Activated T-helper 17 cell treated with anti-CD3 and anti-CD28 coated beads, Interleukin-2, amount 50 U/mL, for 72 hours (primary cell): ENCODE measurements at places on chromosomes 5 and 9. TPM values are rescaled to one million over a fixed set of nuclear protein-coding genes. Genes with fewer than 3 reads are reported as not detected.
A peak's percentile ranks its signal among the peaks of the same experiment; 100 is the strongest.

GRCh38 chr9:96660692-96661248, 5.7 kb upstream of the PRXL2C start:
- ATAC-seq, result no peak

GRCh38 chr9:75592586-75592985, 297.9 kb upstream of the PCSK5 start:
- no peak for ATAC-seq

DNA sequence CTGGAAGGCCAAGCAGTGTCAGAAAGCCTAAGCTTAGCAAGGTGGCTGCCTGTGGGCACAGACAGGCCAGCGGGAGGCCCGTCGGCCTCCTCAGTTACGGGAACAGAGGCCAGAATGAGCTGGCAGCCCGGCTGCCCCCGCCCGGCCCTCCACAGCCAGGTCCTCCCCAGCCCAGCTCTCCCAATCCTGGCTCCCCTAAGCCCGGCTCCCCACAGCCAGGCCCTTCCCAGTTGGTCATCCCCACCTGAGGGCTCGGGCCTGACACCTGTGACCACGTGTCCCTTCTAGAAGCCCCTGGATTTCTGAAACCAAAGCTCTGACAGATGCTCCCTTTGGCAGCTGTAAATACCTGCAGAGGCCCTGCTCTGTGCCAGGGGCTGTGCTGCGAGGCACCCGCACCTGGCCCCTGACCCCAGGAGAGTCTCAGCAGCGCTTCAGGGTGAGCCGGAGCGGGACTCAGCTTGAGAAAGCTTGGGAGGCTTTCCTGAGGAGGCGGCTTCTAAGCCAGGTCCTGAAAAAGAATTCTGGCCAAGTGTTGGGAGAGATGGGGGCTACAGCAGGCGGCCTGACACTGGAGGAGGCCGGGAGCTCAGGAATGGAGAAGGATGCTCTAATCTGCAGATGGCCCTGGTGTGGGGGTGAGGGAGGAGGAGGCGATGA, 80.4 kb upstream of the OLFM1 start:
- ATAC-seq, result no peak

DNA sequence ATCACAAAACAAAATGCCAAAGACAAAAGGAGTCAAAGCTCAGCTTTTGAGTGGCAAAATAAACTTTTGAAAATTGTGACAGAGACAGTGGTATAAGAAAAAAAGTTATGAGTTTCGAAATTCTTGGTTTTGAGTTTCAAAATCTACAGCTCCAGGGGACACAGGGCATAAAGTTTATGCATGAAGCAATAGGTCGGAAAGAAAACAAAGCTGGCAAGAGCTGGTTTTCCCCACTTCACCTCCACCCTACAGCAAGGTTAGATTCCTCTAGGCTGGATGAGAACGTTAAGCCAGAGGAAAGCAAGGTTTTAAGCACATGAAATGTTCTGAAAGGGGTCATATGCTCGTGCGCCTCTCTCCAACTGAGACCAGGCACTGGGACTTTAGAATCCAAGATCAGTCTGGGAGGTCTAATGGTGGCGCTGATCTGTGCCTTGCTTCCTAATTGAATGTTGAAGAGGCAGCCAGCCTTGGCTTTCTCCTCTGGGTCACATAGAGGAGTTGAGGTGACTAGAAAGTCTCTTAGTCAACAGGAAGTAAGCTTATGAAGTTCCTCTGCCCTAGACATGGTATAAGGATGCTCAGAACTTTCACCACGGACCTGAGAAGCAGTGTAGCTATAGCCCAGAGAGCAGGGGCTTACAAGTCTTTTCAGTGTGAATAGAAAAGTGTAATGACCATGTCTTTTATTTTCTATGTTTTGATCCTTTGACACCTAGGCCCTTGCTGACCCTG, 167.7 kb upstream of the DMAC1 start:
- ATAC-seq, result peak; percentile 66

DNA sequence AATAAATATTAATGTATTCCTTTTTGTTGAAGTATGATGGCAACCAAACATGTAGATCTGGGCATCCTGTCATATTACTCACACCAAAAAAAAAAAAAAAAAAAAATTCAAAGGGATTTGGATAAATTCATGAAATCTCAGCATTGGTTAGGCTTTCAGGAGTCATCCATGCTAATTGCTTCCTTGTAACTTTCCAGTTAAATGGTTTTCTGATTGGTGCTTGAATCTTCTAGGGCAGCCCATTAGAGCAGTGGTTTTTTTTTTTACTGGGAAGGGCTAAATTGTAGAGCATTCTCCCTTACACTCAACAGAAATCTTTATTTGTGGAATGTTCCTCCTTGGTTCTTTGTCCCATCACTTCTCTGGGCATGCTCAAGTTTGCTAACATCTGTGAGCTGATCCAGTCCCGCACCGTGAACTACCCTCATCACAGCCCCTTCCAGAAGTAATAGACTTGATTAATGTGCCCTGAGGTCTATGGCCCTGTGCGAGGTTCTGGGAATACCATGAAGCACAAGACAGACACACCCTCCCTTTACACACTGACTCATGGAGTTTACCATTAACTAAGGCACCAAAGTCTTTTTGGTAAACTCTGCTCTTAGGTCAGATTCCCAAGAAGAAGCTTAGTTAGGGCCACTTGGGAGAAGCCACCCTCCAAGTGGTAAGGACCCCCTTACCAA, 56.0 kb downstream of the RGS3 start:
- ATAC-seq, result no peak

DNA sequence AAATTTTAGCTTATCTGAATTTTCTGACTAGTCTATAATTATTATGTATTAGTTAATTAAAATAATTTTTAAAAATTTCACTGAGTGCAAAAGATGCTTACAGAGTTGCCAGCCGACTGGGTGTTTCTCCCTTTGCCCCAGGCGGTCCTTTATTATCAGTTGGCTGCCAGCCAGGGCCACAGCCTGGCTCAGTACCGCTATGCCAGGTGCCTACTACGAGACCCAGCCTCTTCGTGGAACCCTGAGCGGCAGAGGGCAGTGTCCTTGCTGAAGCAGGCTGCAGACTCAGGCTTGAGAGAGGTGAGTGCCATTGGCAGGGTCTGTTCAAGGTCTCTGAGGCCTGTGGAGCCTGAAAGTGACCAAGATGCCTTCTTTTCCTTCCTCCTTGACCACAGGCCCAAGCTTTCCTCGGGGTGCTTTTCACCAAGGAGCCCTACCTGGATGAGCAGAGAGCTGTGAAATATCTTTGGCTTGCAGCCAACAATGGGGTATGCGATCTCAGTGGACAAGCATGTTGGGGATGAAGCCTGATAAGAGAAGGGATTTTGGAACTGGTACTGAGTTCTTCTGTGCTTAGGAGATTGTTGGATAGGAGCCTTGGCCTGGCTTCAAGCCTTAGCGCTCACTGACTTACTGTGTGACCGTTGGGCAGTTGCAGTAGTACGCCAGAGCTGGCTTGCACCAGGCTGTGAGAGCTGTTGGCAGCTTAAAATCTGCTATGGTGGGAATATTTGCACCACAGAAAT, 10.6 kb downstream of the DELE1 start:
- ATAC-seq, result no peak

Gene PDE6A
- total RNA-seq, result not detected

- no peak for ATAC-seq
Measured at GRCh38 chr5:147092044-147092443, 142.8 kb upstream of the STK32A start.

DNA sequence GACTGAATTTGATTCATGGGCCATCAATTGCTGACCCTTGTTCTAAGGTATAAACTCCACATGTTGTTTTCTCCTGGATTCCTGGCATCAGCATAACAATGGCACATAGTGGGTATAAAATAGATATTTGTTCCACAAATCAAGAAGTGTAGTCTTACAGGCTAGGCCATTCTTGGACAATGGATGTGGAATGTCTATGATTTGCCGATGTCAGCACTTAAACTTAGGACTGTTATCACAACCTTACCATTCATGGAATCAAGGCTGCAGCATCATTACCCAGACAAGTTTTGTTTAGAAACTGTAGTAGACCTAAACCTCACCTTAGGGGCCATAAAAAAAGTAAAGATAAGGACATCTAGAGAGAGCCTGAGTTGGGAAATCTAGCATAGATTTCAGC, 680.0 kb downstream of the BRINP1 start:
- no peak for ATAC-seq

Gene SLC36A3
- not detected for total RNA-seq

Gene OLFML2A
- total RNA-seq, result not detected

GRCh38 chr5:153823036-153823435, 215.7 kb downstream of the FAM114A2 start:
- no peak for ATAC-seq

Gene SOHLH1
- total RNA-seq, result not detected

DNA sequence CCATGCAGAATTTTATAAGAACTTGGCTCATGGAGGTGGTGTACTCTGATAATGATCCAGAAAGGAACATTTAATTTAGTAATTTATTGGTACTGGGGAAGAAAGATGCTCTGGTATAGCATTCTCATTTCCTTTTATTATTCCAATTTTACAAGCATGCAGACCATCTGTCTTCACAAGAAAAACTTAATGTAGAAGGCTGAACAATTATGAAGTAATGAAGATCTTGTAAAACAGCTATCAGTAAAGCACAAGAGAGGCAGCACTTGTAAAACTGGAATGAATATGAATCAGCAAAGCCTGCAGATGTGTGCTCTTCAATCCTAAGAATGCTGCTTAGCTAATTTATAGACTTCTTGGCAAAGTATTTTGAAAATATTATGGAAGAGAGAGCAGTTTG, 300.0 kb downstream of the YTHDC2 start:
- ATAC-seq, result no peak

Gene PPIC
- not detected for total RNA-seq

DNA sequence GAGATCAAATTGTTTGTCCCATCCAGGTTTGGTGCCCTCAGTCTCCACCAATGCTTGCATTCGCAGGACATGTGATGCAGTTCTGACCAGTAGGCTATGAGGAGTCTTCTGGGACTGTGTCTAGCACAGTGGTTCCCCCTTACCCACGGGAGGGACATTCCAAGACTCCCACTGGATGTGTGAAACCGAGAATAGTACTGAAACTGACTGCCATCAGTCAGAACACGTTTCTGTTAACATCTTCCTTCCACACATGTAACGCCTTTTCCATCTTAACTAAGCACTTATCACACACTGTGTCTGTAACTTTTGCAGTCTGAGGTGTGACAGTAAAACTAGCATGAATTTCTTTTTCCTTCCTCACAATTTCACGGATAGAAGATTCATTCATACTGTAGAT, 74.7 kb downstream of the PTTG1 start:
- peak; percentile 73 for ATAC-seq

- ATAC-seq, result no peak
Measured at GRCh38 chr9:133763272-133764183, 25.4 kb upstream of the SARDH start.
